ENCODE measurements at places on chromosomes 12 and 14.

GRCh38 chr12:50636505-50636904 lies 127.4 kb upstream of the ATF1 start:
- DNase-seq = no peak

DNA sequence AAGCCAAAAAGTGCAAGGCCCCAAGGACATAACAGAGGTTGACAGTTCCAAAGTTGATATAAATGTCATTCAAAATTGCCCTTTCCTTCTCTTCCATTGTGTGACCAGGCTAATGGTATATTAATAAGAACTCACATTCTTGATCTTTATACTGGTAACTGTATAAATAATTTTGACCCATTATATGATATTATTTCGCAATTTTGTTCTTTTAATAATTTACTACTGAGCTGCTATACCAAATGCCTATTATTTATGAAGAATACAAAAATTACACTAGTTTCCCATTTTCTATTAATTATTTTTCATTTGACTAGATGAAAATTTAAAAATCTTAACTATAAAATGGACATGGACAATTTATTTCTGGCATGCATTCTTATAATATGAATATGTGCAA lies 370.2 kb downstream of the SOX5 start:
- DNase-seq = no peak

- no peak for DNase-seq
These were observed 107.3 kb downstream of the SAMD4A start for GRCh38 chr14:54674046-54674741.

DNA sequence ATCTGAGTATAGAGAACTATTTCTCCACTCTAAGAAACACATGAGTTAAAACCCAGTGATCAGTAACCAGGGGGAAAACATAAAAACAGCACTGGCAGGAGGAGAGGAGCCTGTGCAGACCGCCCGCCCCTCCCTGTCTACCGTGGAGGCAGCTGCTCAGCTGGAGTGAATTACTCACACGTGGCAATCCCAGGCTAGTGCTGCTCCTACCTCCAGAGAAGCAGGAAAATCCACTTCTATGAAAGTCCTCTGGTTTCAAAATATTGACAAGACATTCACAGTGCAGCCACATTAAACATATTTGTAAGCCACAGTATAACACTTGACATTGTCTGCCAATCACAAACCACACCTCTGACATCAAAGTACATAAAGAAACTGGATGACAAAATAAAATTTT lies 16.7 kb downstream of the TMEM132D start:
- no peak for DNase-seq

DNA sequence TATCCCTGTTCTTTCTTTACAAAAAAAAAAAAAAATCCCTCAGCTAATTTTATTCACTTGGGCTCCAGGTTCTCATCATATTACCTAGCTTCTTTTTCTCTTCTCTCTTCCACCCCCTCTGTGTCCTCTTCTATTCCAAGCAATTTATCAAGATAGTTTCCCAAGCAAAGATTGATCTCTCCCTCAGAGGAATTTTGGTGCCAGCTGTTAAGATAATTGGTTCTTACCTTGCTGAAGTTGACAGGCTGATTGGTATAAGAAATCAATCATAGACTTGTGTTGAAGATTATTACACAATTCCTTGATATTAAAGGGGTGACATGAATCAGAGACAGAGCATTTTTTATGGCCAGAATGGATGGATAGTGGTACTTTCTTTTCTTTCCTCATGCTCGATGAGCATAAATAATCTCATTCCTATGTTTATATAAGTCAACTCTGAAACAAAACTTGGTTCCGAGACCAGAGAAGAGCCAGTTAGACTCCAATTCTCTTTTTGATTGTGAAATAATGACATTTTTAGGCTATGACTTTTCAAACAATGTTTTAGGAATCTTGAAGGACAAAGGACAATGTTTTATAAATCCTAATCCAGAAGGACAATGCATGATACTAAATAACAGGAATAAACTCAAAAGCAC lies 264.1 kb upstream of the PRKD1 start:
- no peak for DNase-seq

DNA sequence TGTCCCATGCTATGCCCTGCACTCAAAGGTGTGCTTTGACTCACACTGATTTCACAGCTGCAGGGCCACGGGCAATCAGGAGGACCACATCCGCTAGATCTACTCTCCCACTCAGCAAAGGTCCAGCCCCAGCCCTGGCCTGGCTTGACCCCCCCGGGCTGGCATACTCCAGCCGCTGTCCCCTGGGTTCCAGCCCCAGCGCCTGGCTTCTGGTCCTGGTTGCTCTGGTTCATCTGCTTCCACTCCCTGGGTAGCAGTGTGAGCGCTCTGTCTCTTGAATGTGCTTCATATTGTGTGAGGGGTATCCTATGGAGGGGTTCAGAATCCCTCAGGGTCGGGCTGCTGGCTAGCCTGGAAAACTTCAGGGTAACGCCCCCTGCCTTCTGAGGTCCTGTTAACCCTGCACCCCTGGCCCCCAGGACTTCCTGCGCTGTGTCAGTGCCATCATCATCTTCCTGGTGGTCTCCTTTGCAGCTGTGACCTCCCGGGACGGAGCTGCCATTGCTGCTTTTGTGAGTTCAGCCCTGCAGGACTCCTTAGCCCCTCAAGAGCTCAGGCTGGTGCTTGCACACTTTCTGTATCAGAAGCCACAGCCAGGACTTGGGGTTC lies 1.9 kb downstream of the CMTM5 start:
- no peak for DNase-seq

- DNase-seq = no peak
These were observed 12.0 kb upstream of the SLCO1A2 start for GRCh38 chr12:21346542-21347205.

GRCh38 chr12:112941528-112942335 lies 3.5 kb downstream of the OAS3 start:
- DNase-seq = no peak

DNA sequence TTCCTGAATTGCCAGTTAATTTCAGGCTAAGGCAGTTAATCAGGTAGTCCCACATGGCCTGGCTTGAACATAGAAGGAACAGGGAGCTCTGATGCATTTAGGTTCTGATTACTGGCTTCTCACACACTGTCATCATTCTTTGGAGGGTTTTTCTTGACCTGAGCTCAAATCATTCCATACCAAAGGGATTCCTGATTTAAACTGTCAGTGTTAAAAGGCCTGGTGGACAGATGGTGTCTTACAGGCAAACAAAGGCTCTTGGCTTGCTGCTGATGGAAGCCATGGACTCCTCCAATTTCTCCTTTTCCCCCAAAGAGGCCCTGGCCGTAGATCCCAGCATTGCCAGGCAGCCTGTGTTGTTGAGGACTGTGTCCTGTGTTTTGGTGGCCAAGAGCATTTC lies 30.2 kb downstream of the CACNA1C start:
- DNase-seq = no peak

GRCh38 chr14:29310757-29311156 lies 544.2 kb downstream of the FOXG1 start:
- no peak for DNase-seq

DNA sequence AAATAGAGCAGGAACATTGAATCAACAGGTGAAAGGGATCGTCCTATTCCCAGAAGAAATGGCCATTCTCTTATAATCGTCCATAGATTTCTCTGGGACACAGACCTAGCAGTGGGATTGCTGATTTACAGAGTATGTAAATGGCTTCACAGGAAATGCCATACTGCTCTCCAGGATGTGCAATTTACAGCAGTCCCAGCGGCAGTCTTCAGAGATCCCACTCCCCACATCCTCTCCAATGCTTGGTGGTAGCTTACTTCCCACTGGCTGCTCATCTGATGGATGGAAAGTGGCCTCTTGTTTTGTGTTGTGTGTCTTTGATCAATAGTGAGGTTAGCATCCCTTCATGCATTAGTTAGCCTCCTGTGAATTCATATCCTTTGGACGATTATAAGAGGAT lies 58.1 kb upstream of the PRMT8 start:
- DNase-seq = no peak

- no peak for DNase-seq
These were observed 2.1 kb upstream of the ATXN7L3B start for GRCh38 chr12:74535536-74535935.

DNA sequence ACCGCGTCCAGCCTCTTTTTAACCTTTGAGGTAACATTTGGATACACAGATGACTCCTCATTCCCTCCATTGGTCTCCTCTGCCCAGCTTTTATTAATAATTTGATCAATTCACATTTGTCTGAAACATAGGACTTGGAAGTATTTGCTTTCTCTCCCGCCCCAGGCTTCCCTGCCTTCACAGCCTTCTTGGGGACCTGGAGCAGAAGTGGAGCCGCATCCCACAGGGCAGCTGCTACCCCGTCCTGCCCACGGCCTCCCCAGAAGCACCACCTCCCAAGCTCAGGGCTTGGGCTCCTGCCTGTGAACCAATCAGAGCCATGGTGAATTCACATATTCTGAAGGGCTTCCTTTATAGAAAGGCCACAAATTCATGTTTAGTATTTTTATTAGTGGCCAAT lies 97.6 kb downstream of the PIWIL1 start:
- DNase-seq = no peak

GRCh38 chr12:68482660-68483059 lies 128.0 kb upstream of the RAP1B start:
- DNase-seq = no peak

- DNase-seq = no peak
These were observed 354.0 kb upstream of the KITLG start for GRCh38 chr12:88934163-88934747.

DNA sequence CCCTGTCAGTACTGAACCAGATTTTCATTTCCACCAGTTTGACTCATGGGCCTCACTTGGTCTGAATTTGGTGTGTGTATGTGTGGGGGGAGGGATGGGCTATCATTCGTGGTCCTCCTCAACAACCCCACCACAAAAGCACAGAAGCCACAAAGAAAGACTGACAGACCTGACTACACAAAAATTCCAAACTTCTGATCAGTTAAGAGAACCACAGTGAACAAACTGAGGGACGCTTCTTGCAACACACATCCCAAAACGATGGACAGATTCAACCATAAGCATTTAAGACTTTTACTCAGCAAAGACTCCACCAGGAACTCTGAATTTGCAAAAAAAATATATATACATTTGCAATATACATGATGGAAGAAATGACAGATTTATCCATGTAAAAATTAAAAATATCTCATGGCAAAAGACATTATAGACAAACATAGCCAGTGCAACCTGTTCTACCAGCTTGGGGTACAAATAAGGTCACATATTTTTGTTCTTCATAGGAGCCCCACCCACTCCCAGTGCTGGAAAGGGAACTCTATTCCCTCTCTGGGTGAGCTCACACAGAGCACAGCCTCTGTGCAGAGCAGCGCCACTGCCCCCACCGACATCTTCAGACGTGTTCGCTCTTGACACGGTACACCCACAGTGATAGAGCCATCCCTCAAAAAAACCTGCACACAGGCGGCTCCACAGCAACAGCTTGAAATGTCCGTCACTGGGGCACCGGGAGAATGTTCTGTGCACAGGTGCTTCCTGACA lies 49.7 kb downstream of the JAG2 start:
- no peak for DNase-seq

GRCh38 chr14:41830714-41831406 lies 224.2 kb downstream of the LRFN5 start:
- DNase-seq = no peak

DNA sequence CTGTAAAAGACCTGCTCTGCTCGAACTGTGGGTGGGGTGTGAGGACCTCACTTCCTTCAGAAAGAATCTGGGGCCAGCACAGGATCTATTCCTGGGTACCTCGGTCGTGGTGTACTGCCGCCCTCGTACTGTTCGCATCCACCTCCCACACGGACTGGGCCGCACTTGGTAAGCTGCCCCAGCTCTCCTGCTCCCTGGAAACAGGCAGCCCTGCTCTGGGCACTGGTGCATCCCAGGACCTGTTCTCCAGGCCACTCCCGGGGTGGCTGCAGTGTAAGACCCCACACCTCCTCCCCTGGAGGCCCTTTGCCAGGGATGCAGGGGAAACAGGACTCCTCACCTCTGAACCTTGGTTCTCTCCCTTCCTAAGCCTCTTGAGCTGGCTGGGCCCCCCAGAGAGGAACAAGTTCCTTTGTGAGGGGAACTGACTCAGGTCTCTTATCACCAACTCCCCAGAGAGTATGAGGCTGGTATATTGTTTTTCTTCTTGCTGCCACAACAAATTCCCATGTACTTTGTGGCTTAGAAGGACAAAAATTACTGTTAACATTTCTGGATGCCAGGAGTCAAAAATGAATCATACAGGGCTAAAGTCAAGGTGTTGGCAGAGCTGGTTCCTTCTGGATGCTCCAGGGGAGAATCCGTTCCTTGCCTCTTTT lies 276.5 kb downstream of the NUAK1 start:
- DNase-seq = no peak

GRCh38 chr12:131473741-131474709 lies 236.9 kb upstream of the SFSWAP start:
- no peak for DNase-seq

DNA sequence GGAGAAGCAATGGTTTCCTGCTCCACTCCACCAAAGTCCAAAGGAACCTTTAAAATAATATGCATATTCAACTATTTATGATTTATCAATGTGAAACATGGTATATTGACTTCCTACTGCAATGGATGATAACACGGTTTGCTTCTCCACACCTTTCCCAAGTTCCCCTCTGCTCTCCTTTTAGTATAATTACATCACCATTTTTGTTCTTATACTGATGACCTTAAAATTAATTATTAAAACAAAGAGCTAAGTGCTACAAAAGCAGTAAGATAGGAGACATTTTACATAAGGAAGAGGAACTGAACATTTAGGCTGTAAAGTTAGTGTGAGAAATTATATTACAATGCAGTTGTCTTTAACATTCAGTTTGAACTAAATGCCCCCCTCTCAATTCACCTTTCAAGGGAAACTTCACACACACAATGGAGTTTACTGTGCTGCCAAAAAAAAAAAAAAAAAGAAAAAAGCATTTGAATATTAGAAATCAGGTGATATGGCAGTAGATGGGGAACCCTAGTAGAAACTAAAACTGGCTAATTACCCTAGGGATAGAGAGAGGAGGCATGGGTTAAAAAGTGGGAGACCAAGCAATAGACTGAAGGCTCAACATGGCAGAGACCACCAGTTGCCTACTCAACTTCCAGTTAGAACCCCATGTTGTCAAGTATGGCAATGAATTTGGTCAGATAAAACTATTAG lies 37.1 kb upstream of the STK38L start:
- DNase-seq = no peak

GRCh38 chr12:106114447-106115068 lies 24.2 kb downstream of the NUAK1 start:
- no peak for DNase-seq

DNA sequence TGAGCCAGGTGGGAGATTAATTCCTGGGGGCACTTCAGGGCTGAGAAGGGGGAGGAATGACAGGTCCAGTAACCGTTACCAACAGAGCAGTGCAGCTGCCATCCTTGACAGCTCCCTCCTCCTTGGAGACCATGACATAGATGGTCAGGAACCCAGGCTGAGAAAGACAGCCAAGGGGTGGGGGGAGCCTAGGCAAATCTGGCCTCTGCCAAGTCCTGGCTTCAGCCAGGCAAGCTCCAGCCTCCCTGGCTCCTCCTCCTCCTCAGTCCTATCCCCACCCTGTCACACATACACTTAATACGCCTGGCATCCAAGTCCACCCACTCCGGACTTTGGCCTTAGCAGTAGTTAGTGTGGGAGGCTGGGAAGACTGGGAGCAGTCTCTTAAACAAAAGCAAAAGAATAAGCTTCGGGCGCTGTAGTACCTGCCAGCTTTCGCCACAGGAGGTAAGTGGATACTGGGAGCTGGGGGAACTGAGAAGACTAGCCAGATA lies at the start of gene RDH5:
TSS of gene RDH5 (plus strand) at position 323 of the 494 bp plus-strand sequence. CDS start 792 bp downstream, outside the sequence.
- no peak for DNase-seq

- DNase-seq = no peak
These were observed 74.9 kb downstream of the PPP2R5E start for GRCh38 chr14:63468294-63468693.

All from activated naive CD4-positive, alpha-beta T cell (primary cell).